Stimulated activated CD8-positive, alpha-beta memory T cell treated with anti-CD3 and anti-CD28 coated beads, Interleukin-4, amount 100 ng/mL, for 1 hour (primary cell): ENCODE measurements at places on chromosomes 7 and 10.

- no peak for DNase-seq
Observed at GRCh38 chr10:43263551-43264343, 3.1 kb downstream of the RASGEF1A start.

DNA sequence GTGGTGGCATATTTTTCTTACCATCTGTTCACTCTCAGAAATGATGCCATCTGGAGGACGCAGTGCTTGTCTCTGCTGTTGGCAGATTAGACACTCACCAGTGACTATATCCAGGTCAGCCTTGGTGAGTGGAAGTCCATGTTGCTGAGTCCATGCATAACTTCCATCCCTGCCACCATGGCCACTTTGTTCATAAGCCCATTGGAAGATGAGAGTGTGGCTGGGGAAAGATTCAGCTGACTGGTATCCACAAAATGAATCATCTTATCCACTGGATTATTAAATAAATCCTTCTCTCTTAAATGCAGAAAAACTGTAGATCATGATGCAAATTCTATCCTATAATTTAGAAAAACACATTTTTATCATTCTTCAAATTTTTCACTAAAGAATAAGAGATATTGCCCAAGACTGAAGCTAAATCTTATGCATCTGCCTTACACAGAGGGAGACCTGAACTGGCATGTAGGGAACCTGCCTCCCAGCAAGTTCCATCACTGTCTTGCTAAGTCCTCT is 726.9 kb downstream of the TNS3 start:
- no peak for DNase-seq

- DNase-seq: peak; percentile 24
Observed at GRCh38 chr7:148883266-148884048, 634 bp downstream of the EZH2 start.

- DNase-seq: no peak
Observed at GRCh38 chr10:29370097-29371092, 81.5 kb downstream of the LYZL1 start.

GRCh38 chr7:118312966-118313365 is 88.5 kb downstream of the ANKRD7 start:
- no peak for DNase-seq

GRCh38 chr10:124696446-124697392 is 47.5 kb downstream of the FAM53B start:
- DNase-seq: no peak

DNA sequence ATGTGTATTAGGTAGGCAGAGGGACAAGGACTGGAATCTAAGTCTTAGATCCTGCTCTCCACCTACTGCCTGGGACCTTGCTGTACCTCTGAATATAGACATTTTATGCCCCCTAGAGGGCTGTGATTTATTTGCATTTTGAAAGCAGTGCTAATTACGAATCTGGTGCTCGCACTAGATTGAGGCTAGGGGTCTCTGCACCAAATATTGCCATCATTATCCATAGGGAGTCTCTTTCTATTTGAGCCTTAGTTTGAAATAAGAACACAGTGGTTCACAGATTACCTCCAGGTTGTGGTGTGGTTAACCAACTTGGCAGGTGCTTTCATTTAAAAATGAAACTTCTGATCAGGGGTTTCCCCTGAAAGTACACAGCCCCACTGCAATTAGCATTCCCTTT is 41.8 kb downstream of the CNNM1 start:
- DNase-seq: no peak

DNA sequence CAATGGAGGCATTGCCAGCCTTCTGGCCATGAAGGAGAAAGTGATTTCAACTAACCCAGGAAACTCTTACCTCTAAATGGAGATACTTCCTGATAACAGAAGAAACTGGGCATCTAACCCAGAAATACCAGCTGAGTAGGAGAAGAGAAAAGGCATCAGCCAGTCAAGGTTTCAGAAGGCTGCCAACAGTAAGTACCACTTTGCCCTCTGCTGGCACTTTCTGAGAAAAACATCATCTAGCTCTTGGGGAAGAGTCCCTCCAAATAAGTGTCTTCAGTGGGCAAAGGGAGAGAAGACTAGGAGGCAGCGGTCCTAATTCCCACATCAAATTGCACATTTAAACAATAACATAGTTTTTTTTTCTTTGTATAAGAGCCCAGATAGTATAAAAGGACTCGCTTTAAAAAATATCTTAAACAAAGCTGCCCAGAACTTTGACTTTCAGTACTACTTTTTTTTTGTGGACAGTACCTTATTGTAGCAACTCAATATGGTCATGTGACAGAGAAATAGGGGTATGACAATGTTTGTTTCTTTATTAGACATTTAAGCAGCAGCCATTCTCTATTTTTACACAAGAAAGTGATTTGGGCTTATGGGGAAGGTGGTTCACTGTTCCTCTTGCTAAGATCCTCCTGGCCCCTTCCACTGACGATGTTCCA is 157.3 kb downstream of the CTTNBP2 start:
- DNase-seq: no peak

GRCh38 chr7:86598311-86598710 is 45.4 kb upstream of the GRM3 start:
- no peak for DNase-seq

GRCh38 chr10:28986117-28986792 is 302.6 kb upstream of the LYZL1 start:
- DNase-seq: no peak

GRCh38 chr7:16810573-16810972 is 5.8 kb upstream of the AGR2 start:
- DNase-seq: no peak

DNA sequence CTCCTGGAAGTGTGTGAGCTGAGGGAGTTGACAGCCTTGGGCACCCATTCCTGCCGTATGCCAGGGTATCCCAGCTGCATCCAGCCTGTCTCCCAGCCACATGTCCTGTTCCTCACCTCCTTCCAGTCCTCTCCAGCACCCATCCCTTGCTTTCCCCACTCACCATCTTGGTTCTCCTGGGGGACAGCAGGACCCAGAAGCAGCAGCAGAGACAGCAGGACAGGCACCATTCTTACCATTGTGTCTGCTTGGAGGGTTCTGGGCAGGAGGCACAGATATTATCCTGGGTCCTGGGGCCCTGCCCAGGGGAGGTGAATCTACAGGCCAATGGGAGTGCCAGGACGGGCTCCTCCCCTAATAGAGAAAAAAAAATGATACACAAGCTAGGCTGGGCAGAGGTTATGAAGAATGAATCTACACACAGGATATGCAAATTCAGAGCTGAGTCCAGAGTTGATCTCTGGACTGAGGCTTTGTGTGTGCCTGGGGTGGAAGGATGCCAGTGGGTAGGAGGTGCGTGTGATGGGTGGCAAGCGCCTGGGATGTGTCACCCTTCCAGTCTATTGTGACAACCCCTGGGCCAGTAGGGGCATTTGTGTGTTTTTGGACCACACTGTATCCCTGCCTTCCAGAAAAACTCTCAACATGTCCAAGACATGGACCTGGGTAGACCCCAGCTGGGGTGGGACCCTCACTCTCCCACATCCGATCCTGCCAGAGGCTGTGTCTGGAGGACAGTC is at the start of gene AZGP1:
AZGP1 (minus strand) TSS at position 250 of the 740 bp plus-strand sequence; CDS start at position 239, 11 bp downstream.
- DNase-seq: no peak

GRCh38 chr10:36187380-36188079 is 545.4 kb upstream of the FZD8 start:
- no peak for DNase-seq

- no peak for DNase-seq
Observed at GRCh38 chr10:30662814-30663213, 33.3 kb upstream of the LYZL2 start.

GRCh38 chr7:41323806-41324205 is 379.1 kb downstream of the INHBA start:
- no peak for DNase-seq

DNA sequence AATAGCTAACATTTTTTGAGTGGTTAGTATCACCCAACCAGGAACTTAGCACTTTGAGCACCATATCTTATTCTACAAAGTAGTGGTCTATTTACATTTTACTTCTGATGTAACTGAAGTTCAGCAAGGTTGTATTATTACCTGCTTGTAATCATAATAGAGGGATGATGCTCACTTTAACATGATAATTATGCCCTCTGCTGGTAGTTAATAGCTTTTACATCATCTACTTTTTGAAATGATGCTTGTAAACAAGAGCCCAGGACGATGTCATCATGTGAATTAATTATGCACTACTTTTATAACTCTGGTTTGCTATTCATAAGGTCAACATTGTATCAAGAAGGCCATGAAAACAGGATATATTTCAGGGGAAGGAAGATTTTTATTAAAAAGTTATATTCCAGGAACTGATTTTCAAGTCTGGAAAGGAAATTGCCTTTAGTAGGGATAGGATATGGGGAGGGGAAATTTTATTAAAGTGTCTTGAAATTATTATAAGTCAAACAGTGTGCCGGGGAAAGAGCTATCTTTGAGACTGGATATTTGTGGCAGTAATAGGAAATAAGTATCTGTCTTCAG is 80.3 kb upstream of the SCIN start:
- no peak for DNase-seq
